Foreskin fibroblast (primary cell): ENCODE measurements at places on chromosomes 12 and 14.

GRCh38 chr12:97753332-97753731, 290.7 kb downstream of the RMST start:
- no peak for DNase-seq

GRCh38 chr12:26054383-26054782, 70.5 kb downstream of the BHLHE41 start:
- DNase-seq, result no peak

DNA sequence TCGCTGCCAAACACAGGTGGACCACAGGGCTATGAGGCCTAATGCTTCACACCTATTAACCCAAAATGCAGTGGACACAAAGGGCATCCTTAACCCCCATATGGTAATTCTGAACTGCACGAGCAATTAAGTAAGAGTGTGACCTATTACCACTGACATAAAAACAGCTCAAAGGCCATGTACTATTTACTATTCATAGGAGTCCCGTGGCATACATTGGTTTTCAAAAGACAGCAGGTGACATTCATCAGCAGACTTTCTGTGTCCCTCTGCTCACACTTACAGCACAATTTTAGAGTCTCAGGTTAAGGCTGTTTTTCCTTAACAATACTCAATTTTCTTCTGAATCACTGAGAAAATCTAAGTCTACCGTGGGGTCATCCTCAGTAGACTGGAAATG, 23.1 kb upstream of the TMCC3 start:
- no peak for DNase-seq

GRCh38 chr14:34018564-34019244, 67.8 kb upstream of the EGLN3 start:
- DNase-seq, result no peak

- DNase-seq, result no peak
Observed at GRCh38 chr12:112179916-112180315, 54.6 kb downstream of the TRAFD1 start.

GRCh38 chr14:75469606-75470237, 41.9 kb downstream of the JDP2 start:
- DNase-seq, result no peak

- no peak for DNase-seq
Observed at GRCh38 chr12:1844223-1844622, 23.9 kb downstream of the LRTM2 start.

GRCh38 chr12:685388-685787, 22.1 kb upstream of the NINJ2 start:
- no peak for DNase-seq

DNA sequence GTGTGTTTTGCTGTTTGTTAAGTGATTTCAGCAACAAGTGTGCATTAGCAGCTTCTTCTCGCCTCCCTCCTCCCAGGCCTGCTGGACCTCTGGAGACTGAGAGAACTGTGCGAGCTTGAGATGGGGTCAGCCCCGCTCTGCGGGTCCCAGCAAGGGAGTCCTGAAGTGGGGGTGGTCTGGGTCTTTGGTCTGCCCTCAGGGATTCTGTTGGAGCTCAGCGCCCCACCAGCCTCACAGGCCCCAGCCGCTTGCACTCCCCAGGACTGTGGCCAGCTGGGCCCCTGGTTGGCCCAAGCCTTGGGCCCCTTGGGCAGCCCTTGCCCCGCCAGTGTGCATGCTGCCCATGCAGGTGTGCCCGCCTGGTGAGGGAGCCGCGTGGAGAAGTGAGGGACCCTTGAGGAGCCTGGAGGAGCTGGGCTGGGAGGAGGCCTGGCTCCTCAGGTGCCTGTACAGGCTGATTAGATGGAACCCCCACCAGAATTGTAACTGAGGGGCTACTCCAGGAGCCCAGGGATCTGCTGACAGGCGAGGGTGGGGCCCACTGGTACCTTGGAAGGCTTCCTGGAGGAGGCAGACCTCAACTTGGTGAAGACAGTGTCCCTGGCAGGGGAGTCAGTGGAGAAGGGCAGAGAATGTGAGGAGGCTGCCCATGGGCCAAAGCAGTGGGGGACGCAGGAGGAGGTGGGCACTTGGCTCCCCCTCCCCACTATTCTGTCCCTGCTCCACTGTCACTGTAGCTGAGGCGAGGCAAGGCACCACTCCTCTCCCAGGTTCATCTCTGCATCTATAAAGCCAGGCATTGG, 56.7 kb downstream of the BEGAIN start:
- DNase-seq, result no peak

GRCh38 chr12:124967016-124967739, 21.8 kb downstream of the DHX37 start:
- DNase-seq, result no peak
